Retinal pigment epithelial cell (primary cell): ENCODE measurements at places on chromosomes 2 and 18.

DNA sequence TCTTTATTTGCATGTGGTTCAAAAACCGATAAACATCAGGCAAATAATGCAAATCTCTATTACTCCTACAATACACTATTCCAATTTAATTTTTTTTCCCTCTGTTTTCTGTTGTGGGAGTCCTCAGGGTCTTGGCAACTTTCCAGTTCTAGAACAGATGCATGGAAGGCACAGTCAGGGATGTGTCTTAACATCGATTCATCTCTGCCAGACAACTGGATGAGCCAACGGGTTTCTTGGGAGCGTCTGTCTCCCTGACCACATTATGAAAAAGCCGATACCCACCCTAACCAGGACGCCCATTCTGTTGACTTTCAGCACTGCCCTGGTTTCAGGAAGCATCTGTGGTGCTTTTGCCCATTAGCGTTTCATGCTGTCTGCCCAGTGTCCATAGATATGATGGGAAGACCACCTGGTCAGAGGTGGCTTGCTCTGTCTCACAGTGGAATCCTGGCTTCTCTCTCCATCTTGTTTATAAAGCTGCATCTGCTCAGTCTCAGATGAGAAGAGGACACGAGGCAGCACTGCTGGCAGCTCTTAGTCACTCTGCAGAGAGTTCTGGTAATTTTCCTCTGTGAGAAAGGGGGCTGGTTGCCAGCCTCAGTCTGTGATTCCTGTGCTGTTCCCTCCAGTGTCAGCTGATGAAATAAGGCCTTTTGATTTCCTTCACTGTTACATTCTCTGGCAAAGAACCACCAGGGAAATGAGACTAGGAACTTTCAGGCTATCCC, 57.9 kb upstream of the KCNE4 start:
- peak; percentile 88 for DNase-seq

- no peak for DNase-seq
Observed at GRCh38 chr2:31054842-31055388, 83.3 kb downstream of the GALNT14 start.

DNA sequence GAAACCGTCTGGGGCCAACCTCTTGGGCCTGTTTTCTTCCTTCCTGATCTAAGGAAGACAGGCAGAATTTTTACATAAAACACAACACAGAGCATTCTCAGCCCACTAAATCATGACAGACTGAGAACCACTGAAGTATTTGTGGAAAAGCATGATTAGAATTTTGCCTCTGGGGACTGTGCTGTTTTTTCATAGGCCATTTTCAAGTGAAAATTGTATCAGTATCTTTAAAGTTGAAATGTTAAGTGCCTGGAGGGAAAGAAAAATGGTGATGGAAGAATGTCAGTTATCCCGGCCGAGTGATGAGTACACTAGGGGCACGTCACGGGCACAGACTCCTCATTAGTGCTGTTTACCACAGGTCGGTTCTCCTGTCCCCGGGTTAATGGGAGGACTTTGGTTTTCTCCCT, 36.9 kb downstream of the EHD3 start:
- no peak for DNase-seq

DNA sequence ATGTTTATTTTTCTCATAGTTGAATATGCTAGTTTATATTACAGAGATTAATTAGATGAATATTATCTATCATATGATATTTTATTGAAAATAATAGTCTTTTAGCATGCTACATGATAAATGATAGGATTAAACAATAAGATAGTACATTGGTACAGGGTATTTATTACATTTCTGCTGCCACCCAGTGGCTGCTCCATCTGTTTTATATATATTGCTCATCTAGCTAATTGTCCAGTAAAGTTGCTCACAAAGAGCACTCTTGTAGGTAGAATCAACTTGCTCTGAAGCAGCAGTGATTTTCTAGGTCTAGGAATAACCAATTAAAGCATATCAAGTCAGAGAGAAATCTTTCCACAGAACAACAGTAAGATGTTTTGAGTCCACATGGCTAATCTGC, 183.3 kb downstream of the ASXL3 start:
- no peak for DNase-seq

GRCh38 chr2:213266421-213266820, 17.8 kb upstream of the SPAG16 start:
- no peak for DNase-seq

GRCh38 chr2:240711296-240711695, 19.6 kb downstream of the AQP12A start:
- DNase-seq: no peak

DNA sequence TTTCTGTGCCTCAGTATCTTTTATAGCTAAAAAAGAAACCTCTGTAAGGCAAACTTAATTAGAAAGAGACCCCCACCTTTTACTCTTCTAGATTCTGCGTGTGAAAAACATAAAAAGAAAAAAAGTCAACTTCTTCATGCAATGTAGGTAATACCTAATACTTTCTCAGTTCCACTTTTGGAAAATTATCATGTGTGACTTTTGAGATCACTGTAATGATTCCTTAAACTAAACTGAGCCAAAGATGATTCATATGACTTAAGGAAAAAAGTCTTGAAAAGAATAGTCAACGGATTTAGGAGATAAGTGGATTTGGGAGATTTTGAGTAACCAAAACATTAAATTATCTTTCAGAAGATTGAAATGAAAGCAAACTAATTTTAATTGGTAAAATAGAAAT, 48.9 kb downstream of the PLEKHA3 start:
- no peak for DNase-seq

DNA sequence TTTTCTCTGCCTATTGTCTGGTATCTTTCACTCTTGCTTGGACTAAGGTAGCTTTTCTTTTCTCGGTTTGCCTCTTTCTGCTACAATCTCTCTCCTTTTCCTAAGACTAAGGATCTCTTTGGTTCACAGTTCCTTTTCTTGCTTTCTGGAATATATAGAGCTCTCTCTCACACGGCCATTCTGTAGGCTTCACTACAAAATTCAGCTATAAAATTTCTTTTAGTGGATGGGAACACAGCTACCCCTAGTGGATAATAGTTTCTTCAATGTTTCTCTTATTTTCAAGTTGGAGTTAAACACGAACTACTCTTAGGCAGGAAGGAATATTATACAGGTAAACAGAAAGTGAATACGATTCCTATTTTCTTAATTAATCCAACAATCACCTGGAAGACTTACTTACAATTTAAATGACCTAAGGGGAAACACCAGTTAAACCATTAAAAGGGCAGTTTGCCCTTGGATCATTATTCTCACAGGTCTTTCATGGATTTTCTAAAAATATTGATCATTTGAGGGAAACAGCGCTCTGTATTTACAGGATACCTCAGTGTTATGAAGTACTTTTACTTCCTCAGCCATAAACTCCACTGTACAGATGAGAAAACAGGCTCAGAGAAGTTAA, 140.5 kb downstream of the LRP2 start:
- no peak for DNase-seq

DNA sequence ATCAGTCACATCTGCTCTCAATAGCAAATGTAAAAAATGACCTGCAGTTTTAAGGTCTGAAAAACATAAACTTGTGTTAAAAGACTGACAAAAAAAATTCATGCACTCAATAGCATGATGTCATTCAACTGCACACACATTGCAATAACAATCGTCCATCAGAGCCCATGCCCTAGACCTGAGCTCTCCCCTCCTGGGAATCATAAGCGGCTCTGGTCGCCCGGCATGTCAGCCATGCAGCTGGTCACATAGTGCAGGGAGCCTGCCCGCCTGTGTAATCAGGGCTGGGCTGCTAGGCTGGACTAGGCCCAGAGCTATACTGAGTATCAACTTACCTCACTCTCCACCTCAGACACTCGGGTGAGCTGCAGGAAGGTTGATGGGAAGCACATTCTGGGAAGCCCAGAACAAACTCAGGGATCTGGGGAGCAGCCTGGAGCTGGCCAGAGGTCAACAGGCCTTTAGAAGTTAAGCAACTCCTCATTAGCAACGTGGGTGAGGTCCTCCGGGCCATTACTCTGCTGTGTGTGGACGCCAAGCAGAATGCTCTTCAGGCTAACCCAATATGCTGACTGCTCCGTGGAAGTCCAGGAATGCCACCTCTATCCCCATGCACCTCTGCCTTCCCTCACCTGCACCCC, 165.5 kb downstream of the TTC32 start:
- no peak for DNase-seq

GRCh38 chr2:55876429-55877086, 47.0 kb downstream of the EFEMP1 start:
- DNase-seq: no peak

DNA sequence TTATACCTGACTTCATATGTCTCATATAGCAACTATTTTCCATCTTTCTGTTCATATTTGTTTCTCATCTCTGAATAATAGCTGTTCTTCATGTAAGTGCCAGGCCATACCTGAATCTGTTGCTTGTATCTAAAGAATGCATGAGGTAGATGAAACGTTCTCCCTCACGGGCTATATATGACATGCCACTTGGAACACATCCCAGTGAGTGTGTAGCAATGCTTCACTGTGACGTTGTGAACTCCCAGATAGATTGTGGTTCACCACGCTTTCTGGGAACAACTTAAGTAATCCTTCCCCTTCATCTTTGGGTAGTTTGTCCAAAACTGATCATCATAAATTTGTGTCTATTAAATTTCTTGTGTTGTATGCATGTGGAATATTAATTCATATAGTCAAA, 60.1 kb downstream of the RDH14 start:
- DNase-seq: no peak

GRCh38 chr18:54251606-54252390, 17.5 kb upstream of the POLI start:
- DNase-seq: no peak

GRCh38 chr2:10226038-10226724, 76.5 kb upstream of the HPCAL1 start:
- DNase-seq: no peak

DNA sequence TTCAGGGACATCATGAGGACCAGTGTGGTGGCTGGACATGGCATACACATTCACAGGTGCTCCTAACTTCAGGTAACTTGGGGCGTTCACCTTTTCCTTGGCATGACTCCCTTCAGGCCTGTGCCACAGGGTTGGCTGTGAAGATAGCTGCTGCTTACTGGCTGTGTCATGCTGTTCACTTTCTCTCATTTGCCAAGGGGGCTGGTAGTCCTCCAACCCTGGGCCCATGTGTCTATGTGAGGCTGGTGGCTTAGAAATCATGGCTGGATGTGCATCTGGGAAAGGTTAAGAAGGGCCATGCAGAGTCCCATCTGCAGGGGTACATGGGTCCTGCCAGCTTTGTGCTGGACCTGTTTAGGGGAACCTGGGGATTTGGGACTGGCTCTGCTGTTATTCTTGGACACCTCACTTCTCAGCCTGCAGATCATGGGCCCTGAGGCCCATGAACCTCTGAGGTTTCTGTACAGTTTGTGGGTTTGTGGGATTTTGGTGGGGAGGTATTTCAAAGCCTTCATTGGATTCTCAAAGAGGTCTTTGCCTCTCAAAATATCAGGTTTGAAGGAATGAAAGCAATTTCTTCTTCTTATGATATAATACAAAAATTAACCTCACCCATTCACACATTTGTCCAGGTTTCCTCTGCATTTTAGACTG, 62.9 kb downstream of the FHOD3 start:
- no peak for DNase-seq

GRCh38 chr2:218961651-218962570, 2.4 kb downstream of the CDK5R2 start:
- no peak for DNase-seq

DNA sequence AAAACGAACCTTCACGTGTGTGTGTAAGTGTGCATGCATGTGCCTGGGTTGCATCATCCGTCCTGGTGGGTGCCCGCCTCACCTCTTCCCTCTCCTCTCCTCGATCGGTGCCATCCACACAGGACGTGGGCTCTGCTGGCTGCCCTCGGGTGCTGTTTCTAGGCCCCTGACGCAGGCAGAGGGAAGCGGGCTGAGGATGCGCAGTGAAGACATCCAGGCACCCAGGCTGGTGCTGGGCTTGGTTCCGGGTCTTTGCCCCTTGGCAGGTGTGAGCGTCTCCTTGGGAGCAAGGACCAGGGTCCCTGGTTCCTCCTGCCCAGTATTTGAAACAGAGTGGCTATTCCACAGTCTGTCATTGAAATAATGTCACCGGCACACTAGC, 6.2 kb upstream of the ADCY3 start:
- no peak for DNase-seq

- DNase-seq: no peak
Observed at GRCh38 chr2:25276569-25277465, 64.9 kb downstream of the DNMT3A start.

DNA sequence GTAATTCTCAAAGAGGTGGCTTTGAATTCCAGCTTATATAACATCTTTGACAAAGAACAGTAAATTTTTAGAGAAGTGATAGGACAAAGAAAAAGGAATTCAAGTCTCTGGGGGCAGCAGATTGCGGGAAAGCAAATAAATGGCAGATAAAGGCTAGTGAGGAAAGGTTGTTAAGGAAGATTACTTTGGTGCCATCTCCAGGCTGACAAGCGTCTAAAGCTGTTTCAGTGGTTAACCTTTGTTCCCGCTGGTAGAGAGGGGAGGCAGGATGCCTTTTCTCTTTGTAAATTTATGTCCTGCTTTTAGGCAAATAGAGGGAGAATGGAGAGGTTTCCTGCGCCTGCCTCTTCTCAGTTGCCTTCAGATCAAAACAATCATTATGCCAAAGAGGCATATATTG, 431.2 kb upstream of the CHST9 start:
- DNase-seq: no peak

GRCh38 chr2:108396845-108397244, 19.1 kb downstream of the SULT1C4 start:
- no peak for DNase-seq

DNA sequence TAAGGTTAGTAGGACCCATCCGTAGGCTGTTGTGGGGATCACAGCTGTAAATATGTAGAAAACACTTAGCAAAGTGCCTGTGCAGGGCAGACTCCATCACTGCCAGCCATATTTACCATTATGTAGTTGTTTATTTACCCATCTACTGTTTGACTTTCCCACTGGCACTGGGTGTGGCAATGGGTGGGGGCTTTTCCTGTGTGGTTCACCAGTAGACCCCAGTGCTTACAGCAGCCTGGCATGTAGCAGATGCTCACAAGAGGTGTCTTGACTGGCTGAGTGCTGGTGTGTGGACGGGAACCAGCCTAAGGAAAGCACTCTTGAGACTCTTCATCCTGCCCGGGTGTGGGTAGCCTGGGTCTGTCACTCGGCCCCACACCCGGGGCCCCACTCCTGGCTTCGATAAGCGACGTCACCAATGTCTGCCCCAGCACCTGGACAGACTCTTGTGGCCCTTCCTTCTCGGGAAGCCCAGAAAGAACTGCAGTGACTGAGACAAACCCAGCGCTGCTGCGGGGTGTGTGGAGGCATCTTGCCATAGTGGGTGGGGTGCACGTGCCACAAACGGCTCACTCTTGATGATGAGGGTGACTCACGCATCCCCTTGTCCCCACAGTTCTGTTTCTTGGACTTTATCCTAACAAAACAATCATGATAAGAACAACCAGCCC, 78.3 kb downstream of the HDAC4 start:
- DNase-seq: no peak

- no peak for DNase-seq
Observed at GRCh38 chr18:48279312-48279711, 129.9 kb downstream of the ZBTB7C start.

GRCh38 chr2:71428472-71429383, 24.6 kb upstream of the DYSF start:
- DNase-seq: no peak

DNA sequence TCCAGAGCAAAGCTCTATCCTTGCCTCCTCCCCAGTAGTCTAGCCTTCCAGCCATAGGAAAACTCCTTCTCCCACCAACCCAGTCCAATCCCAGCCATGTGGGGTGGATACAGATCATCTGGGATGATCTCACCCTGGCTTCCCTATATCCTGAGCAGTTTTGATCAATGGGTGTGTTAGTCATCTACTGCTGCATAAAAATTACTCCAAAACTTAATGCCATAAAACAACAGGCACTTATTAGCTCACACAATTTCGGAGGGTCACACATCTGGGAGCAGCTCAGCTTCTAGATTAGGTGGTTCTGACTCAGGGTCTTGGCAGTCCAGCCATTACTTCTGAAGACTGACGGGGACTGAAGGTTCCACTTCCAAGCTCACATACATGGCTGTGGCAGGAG, 190.4 kb downstream of the SPP2 start:
- no peak for DNase-seq
